ENCODE measurements at places on chromosomes 4 and X.

GRCh38 chr4:177489471-177490246, 47.4 kb upstream of the AGA start:
- no peaks in the 10 kb centered on the region for H3K36me3 ChIP-seq
- H3K27ac ChIP-seq, result no peak overlapping the region
- no peak for DNase-seq

GRCh38 chr4:14124816-14125215, 497.3 kb upstream of the BOD1L1 start:
- DNase-seq, result no peak
- no peaks in the 10 kb centered on the region for H3K27me3 ChIP-seq
- no peak overlapping the region for H3K4me3 ChIP-seq

GRCh38 chr4:122539861-122540465, 80.9 kb downstream of the IL21 start:
- no peak overlapping the region for H3K27ac ChIP-seq
- no peak overlapping the region for H3K4me3 ChIP-seq
- no peaks in the 10 kb centered on the region for H3K4me1 ChIP-seq
- no peaks in the 10 kb centered on the region for H3K27me3 ChIP-seq
- no peaks in the 10 kb centered on the region for H3K36me3 ChIP-seq

DNA sequence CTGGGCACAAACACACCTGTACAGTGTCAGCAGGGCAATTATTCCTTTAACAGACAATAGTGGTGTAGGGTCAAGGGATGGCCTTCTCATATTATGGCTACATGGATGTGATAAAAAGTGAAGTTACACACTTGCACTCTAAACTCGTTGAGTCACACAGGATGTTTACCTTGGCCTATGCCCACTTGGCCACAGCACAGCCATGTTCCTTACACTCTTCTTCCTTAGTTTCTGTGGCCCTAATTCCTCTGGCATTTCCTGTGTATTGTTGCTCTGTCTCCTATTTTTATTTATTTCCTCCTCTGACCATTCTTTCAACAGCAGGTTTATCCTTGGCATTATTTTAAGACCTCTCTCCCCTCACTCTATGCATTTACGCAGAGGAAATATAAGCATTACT, 86.8 kb upstream of the NPFFR2 start:
- no peaks in the 10 kb centered on the region for H3K27me3 ChIP-seq
- H3K36me3 ChIP-seq, result no peaks in the 10 kb centered on the region
- H3K4me3 ChIP-seq, result no peak overlapping the region
- no peak overlapping the region for H3K27ac ChIP-seq
- no peak for DNase-seq
- no peaks in the 10 kb centered on the region for H3K4me1 ChIP-seq

- peak overlapping the region; percentile 38 for H3K27ac ChIP-seq
- peaks cover 20% of the 10 kb centered on the region for H3K4me1 ChIP-seq
- H3K27me3 ChIP-seq, result peaks cover 54% of the 10 kb centered on the region
- no peak for DNase-seq
- peak overlapping the region; percentile 57 for H3K4me3 ChIP-seq
Observed at GRCh38 chr4:1547856-1548826, 136.0 kb downstream of the FAM53A start.

DNA sequence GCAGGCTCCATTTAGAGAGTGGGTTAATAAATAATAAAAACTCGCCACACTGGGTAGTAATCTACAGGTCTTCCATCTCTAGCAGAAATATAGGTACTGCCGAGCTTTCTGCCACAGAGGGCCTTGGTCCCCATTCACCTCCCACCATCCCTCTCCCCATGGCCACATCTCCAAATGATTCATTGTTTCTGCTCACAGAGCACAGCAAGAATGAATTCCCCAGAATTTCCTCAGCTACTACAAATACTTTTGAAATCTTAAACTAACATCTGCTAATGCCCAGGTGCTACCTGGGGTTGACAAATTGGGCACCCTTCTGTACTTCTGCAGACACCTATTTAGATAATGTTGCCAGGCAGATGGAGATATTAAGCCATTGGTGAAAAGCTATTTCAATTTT, 5.1 kb downstream of the PHEX start:
- no peak overlapping the region for H3K4me3 ChIP-seq
- H3K4me1 ChIP-seq, result no peaks in the 10 kb centered on the region
- DNase-seq, result no peak
- H3K27me3 ChIP-seq, result no peaks in the 10 kb centered on the region

DNA sequence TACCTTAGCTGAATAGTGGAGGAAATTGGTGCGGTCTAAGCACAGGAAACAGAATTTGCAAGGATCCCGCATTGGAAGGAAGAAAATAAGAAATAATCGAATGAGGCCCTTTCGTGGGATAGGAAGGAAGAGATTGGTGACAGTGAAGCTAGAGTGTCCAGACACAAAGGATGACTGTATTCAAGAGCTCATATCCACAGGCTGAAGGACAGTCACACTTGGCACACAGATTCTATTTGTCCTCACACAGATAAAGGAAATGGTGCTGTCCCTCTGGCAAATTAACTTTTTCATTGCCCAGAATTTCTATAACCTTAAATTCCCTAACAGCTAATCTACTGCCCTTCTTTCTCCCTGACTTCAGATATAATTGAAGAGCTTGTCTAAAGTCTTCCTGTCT, 2188.9 kb upstream of the TENM3 start:
- peaks cover 7% of the 10 kb centered on the region for H3K4me1 ChIP-seq
- peaks cover 2% of the 10 kb centered on the region for H3K27me3 ChIP-seq
- no peak overlapping the region for H3K4me3 ChIP-seq

GRCh38 chr4:124423160-124423559, 289.4 kb downstream of the ANKRD50 start:
- no peak for DNase-seq
- H3K4me1 ChIP-seq, result peaks cover 17% of the 10 kb centered on the region
- H3K27ac ChIP-seq, result no peak overlapping the region
- no peaks in the 10 kb centered on the region for H3K36me3 ChIP-seq
- H3K4me3 ChIP-seq, result no peak overlapping the region

- peaks cover 99% of the 10 kb centered on the region for H3K27me3 ChIP-seq
- no peak for DNase-seq
- H3K27ac ChIP-seq, result peak overlapping the region; percentile 92
- peaks cover 31% of the 10 kb centered on the region for H3K4me1 ChIP-seq
- H3K4me3 ChIP-seq, result no peak overlapping the region
Observed at GRCh38 chr4:84503495-84504437, 4.7 kb upstream of the NKX6-1 start.

GRCh38 chr4:129929052-129929451, 833.1 kb downstream of the C4orf33 start:
- no peaks in the 10 kb centered on the region for H3K4me1 ChIP-seq
- no peaks in the 10 kb centered on the region for H3K36me3 ChIP-seq
- no peak for DNase-seq
- no peak overlapping the region for H3K27ac ChIP-seq
- no peaks in the 10 kb centered on the region for H3K27me3 ChIP-seq
- no peak overlapping the region for H3K4me3 ChIP-seq

- H3K4me1 ChIP-seq, result no peaks in the 10 kb centered on the region
- H3K36me3 ChIP-seq, result peaks cover 6% of the 10 kb centered on the region
- no peak for DNase-seq
Observed at GRCh38 chrX:100695991-100696390, 35.9 kb downstream of the SYTL4 start.

GRCh38 chr4:163922302-163922701, 427.8 kb downstream of the TMA16 start:
- H3K27ac ChIP-seq, result no peak overlapping the region
- DNase-seq, result no peak
- H3K4me3 ChIP-seq, result no peak overlapping the region
- H3K4me1 ChIP-seq, result no peaks in the 10 kb centered on the region
- no peaks in the 10 kb centered on the region for H3K36me3 ChIP-seq

DNA sequence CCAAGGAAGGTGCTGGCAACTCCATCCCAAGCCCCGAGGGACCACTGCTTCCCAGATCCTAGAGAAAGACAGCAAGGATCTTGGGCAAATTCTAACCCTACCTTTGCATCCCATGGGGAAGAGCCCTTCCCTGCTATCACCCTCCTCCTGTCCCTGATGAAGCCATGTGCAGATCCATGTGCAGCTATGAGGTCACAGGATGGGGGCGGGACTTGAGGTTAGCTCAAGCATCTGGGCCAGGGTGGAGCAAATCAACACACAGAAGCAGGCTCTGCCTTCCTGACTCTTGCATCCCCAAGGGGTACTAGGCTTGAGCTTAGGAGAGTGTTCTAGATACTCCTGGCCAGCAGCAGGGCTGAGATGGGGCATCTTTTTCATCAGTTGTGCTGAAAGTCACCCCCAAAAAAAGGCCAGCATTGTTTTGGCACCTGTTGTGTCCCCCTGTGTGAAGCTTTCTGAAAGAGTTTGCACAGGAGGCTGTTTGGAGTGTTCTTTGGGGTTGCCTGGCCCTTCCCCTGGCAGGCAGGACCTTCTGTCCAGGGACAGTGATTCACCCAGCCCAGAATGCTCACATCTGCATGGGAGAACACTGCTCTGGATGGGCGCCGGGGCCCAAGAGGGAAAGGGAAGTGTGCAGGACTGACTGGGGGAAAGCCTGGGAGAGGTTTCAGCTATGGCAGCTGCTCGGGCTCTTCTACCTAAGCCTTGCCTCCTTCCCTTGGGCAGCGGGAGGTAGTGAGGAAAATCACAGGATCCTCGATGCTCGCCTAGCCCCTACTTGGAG, 50.8 kb downstream of the PRPS1 start:
- H3K27me3 ChIP-seq, result no peaks in the 10 kb centered on the region
- no peaks in the 10 kb centered on the region for H3K36me3 ChIP-seq
- H3K4me1 ChIP-seq, result peaks cover 85% of the 10 kb centered on the region
- peak overlapping the region; percentile 93 for H3K27ac ChIP-seq
- H3K4me3 ChIP-seq, result no peak overlapping the region

- H3K4me3 ChIP-seq, result no peak overlapping the region
- no peaks in the 10 kb centered on the region for H3K27me3 ChIP-seq
- no peaks in the 10 kb centered on the region for H3K36me3 ChIP-seq
- no peak for DNase-seq
Observed at GRCh38 chrX:9160698-9161329, 126.9 kb upstream of the FAM9B start.

- DNase-seq, result no peak
- H3K36me3 ChIP-seq, result no peaks in the 10 kb centered on the region
- no peak overlapping the region for H3K27ac ChIP-seq
Observed at GRCh38 chr4:159425737-159426305, 322.9 kb downstream of the RAPGEF2 start.

GRCh38 chr4:10736895-10737294, 52.3 kb upstream of the CLNK start:
- H3K4me3 ChIP-seq, result no peak overlapping the region
- no peaks in the 10 kb centered on the region for H3K36me3 ChIP-seq
- H3K4me1 ChIP-seq, result no peaks in the 10 kb centered on the region
- no peaks in the 10 kb centered on the region for H3K27me3 ChIP-seq

DNA sequence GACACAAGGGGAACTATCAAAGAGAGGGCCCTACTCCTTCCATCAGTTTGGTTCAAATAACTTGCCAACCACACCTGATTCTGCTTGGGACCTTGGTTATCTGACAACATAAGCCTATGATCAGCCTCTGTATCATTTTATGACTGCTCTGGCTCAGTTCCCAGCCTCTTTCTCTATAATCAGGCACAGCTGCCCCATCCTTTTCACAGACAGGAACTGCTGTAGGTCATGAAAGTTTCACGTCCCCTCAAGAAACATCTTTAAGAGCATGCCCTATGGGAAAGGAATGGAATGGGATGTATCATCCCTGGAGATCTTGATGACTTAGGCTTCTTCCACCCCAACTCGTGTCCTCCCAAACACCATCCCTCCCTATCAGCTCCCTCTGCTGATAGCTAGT, 243.4 kb downstream of the AR start:
- H3K36me3 ChIP-seq, result no peaks in the 10 kb centered on the region
- H3K4me3 ChIP-seq, result no peak overlapping the region
- H3K27ac ChIP-seq, result no peak overlapping the region
- H3K4me1 ChIP-seq, result no peaks in the 10 kb centered on the region
- no peaks in the 10 kb centered on the region for H3K27me3 ChIP-seq

GRCh38 chrX:2325076-2325784, 175.5 kb downstream of the DHRSX start:
- H3K36me3 ChIP-seq, result no peaks in the 10 kb centered on the region
- DNase-seq, result no peak
- H3K4me3 ChIP-seq, result no peak overlapping the region
- H3K27ac ChIP-seq, result peak overlapping the region; percentile 8
- H3K4me1 ChIP-seq, result peaks cover 5% of the 10 kb centered on the region

DNA sequence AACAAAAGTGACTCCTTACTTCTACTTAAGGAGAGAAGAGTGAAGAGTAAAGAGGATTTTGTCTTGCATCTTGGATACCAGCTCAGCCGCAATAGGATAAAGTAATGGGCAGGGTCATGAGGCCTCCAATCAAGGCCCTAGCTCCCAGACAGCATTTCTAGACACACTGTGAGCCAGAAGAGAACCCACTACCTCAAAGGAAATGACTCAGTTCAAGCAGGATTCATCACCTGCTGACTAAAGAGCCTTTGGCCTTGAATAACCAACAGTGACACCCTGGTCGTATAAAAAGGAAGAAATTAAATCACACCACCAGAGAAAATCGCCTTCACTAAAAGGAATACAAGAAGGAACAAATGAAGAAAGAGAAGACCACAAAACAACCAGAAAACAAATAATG, 416.1 kb downstream of the PCDH18 start:
- no peaks in the 10 kb centered on the region for H3K36me3 ChIP-seq
- no peak overlapping the region for H3K4me3 ChIP-seq
- H3K27me3 ChIP-seq, result no peaks in the 10 kb centered on the region
- no peaks in the 10 kb centered on the region for H3K4me1 ChIP-seq
- DNase-seq, result no peak
- no peak overlapping the region for H3K27ac ChIP-seq

GRCh38 chrX:102712981-102713625, 855 bp downstream of the GPRASP2 start:
- H3K4me3 ChIP-seq, result peak overlapping the region; percentile 68
- DNase-seq, result no peak
- no peaks in the 10 kb centered on the region for H3K27me3 ChIP-seq
- peak overlapping the region; percentile 80 for H3K27ac ChIP-seq
- no peaks in the 10 kb centered on the region for H3K36me3 ChIP-seq

DNA sequence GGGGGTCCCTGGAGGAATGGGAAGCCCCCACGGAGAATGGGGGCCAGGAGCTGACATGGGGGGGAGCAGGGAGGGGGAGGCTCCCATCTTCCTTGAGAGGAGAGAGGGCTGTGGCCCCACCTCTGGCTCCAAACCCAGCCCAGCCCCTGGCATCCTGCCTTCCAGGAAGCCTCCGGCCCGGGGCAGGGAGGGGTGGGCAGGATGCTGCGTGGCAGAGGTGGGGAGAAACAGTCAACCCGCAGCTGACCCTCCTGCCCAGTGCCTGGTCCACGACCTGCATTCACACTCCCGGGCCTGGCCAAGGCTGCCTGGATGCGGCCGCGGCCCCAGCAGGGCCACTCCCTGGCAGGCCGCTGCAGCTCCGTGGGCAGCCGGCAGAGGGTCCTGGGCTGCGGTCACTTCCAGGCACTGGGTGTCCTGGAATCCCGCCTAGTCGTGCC, 39.0 kb downstream of the CPLX1 start:
- no peak overlapping the region for H3K4me3 ChIP-seq
- peaks cover 7% of the 10 kb centered on the region for H3K27me3 ChIP-seq
- H3K27ac ChIP-seq, result peak overlapping the region; percentile 67

DNA sequence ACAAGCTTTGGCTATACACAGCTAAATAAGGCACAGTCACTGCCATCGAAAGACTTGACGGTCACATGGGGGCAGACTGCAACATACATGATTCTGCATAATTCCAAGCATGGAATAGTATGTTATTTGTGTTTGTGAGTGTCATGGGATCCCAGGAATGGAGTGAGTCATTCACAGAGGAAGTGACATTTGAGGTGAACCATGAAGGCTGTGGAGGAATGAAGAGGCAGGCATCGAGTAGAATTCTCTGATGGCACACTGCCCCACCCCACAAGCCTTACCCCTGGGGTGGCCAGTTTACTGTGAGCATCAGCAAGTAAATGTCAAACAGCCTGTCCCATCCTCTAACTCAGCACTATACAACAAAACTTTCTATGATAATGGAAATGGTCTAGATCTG, 619.7 kb downstream of the MID1IP1 start:
- DNase-seq, result no peak
- no peak overlapping the region for H3K4me3 ChIP-seq
- H3K4me1 ChIP-seq, result no peaks in the 10 kb centered on the region
- no peaks in the 10 kb centered on the region for H3K36me3 ChIP-seq
- H3K27me3 ChIP-seq, result no peaks in the 10 kb centered on the region
- no peak overlapping the region for H3K27ac ChIP-seq
